ENCODE measurements at places on chromosomes 6 and 20.

- DNase-seq, result no peak
Observed at GRCh38 chr20:12414446-12415274, 497.0 kb downstream of the BTBD3 start.

GRCh38 chr6:149830731-149831307 is 33.3 kb downstream of the LRP11 start:
- DNase-seq, result peak; percentile 59

DNA sequence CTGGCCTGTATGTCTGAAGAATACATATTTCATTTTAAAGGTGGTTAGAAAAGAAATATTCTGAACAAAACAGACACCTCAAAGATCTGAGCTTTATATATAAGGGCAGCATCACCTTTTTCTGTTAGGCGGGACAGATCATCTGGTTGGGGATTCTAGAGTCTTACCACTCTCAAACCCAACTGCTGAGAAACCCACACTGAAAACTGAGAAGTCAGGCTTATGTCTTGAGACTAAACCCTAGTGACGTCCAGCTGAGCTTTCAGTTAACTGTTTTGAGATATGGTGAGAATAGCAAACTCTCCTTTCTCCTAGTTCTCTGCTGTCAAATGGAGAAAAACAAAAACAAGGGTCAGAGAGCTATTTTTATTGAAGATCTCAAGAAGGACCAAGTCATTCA is 63.7 kb upstream of the CCN6 start:
- DNase-seq, result no peak

DNA sequence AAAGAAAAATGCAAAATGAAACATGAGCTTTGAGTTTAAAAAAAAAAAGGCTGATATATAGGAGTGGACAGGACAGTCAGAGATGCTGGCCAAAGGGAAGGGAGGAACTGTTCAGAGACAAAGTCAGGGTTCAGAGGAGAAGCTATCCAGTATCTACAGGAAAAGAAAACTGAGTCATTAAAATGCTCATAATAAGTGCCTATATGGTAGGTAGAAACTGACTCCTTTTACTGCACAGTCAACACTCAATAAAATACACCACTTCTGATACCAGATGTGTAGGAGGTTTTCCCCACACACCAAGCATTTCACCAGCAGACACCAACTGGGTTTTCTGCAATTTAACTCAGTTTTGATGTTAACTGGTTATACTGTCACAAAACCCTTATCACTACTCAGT is 32.9 kb downstream of the FRK start:
- no peak for DNase-seq

GRCh38 chr20:23125159-23125558 is 39.0 kb upstream of the CD93 start:
- no peak for DNase-seq

DNA sequence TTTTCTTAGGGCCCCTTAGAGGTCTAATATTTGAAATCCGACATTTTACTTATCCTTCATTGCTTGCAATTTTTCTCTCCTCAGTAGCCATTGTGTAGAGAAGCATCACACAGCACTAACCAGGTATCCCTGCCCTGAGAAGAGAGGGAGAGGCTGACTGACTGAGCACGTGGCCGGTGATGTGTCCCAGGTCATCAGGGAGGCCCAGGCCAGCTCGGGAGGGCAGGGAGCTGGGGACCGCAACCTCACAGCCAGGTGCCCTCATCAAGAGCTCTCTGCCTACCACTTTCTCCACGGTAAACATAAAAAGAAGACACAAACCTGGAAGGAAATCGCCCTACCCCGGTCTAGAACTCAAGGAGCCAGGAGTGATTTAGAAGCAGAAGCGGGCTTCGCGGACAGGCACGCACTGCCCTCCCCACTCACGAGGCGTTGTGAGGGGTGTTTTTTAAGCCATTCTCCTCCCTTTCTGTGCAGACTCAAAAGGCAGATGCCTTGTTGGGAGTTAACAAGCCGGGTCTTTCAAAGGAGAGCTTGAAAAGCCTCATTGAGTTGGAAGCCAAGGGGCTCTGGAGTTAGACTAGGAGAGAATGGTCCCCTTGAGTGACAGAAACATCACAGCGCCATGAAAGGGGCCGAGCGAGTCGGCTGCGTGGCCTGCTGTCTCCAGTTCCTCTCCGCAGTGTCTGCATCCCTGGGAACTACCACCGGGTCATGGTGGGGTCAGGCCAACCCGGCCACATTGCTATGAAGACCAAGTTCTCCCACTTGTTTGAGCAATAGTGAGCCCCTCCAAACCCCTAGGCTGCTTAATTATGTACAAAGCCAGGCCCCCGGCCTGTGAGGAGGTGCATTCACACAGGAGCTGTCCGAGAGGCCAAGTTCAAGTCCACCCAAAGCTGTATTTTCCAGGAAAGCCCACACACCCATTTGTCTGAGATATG is 285.4 kb downstream of the CDH4 start:
- no peak for DNase-seq

GRCh38 chr6:134299236-134299635 is 18.7 kb downstream of the SGK1 start:
- no peak for DNase-seq

- DNase-seq, result no peak
Observed at GRCh38 chr6:111176038-111176759, 88.9 kb downstream of the SLC16A10 start.

DNA sequence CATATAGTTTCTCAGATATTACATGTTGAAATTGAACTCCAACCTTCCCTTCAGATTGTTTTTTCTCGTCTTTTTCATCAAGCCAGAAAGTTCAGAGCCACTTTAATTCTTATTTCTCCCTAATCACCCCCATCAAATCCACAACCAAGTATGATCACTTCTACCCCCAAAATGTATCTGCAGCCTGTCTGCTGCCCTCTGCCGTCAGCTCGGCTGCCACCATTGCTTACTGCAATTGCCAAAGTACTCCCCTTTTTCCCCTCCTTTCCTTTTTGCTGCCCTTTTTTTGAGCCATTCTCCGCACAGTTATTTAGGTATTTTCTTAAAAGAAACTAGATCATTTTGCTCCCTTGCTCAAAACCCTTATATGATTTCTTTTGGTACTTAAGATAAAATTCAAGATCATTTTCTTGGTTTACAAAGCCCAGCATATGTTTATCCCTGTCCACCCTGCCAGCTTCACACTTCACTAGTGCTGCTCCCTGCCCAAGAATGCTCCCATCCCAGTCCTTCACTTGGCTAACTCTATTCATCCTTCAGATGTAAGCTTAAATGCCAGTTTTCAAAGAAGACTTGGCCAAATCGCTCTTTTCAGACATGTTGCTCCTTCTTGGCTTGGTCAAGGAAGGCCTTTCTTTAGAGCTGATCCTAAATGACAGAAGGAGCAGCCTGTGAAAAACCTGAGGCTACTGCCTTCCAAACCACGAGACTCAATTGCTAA is 63.7 kb downstream of the SH3BGRL2 start:
- DNase-seq, result no peak

DNA sequence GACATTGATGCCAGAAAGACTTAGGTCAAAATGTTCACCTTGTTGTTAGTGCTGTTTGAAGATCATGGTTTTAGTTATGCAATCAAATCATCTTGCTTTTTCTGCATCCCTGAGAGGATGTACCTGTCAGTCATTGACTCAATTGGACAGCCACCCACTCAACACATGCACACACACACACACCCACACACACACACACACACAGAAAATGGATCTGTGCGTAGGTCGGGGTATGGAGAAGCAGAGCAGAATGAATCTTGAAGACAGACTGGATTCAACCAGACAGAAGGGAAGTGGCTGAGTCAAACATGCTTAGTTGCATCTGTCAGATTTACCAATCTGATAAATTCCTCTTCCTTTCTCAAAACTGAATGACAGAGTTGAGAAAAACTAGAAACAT is 19.1 kb upstream of the ZSCAN23 start:
- DNase-seq, result no peak

GRCh38 chr6:112920994-112921393 is 573.9 kb downstream of the RFPL4B start:
- peak; percentile 12 for DNase-seq

DNA sequence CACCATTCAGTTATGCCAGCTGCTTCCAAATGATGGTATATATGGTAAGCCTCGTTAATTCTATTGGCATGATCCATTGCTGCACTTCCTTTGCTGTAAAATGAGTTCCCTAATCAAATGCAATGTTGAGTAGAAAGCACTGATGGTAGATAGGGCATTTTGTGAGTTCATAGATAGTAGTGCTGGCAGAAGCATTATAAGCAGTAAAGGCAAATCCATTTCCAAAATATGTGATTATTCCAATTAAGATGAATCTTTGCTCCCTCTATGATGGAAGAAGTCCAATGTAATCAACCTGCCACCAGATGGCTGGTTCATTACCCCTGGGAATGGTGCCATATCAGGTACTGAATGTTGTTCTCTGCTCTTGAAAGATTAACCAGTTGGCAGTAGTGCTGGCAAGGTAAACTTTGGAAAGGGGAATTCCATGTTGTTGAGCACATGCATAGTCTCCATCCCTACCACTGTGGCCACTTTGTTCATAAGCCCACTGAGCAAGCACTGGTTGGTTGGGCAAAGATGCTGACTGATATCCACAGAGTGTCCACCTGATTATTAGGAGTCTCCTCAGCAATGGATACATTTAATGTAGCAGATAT is 5.6 kb upstream of the TBPL1 start:
- no peak for DNase-seq

DNA sequence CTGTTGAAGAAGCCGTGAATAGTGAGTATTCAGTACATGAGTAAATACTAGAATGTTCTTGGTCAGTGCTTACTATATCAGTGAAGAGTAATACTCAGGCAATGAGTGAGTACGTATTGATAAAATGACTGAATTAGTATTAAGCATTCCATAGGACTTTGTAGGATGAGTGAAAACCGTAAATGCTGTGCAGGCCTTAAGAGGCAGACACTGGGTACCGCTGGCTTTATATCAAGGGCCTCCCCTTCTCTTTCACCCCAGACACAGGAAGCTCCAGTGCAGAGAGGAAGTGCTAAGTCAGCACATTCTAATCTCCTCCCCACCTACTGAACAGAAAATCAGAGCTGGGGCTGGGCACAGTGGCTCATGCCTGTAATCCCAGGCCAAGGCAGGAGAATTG is 24.2 kb downstream of the POFUT1 start:
- peak; percentile 35 for DNase-seq

- no peak for DNase-seq
Observed at GRCh38 chr6:137772541-137773250, 94.4 kb upstream of the TNFAIP3 start.

DNA sequence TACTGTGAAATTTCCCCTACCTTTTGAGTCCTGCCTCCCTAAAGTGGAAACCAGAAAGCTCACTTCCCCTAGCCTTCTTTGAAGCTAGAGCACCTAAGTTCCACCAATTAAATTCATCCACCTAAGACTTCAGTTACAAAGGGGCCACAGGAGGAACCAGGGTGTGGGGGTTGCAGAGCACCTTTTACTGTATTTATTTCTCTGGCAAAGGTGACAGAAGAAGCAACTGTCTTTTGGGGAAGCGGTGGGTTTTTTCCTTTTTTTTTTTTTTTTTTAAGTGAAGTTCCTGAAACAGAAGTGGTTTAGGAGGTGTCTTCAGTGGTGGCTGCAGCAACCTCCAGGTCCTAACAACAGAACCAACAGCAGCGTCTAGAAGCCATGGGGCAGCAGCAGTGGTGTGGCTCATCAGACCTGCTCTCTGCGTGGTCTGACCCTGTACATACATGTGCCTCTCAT is 13.1 kb downstream of the PSMB9 start:
- DNase-seq, result no peak

DNA sequence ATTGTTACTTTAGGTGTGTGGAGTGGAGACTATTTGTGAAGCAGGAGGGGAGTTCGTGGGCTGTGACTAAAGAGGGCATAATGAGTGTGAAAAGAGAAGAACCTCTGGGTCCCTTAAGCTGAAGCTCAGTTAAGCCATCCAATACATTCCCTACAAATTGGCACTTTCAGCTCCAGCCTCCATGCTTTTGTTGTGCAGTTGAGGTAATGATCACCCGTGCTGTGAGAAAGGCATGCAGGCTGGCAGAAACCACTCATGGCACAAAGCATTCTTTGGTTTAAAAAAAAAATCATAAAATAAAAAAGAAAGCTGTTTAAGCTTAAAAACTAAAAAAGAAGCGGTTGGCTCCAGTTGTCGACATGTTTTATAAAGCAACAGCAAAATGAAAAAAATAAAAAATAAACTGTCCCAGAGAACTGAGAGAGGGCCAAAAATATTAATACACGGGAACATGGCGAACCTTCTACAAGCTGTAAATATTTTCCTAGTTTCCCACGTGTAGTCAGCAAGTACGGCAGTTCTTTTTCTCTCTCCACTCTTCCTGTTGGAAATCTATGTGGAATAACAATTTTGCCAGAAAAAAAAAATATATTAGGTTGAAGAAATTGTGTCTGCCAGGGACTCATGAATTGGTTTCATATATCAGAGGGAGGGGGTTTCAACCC is 82.2 kb downstream of the ANKRD60 start:
- DNase-seq, result no peak

DNA sequence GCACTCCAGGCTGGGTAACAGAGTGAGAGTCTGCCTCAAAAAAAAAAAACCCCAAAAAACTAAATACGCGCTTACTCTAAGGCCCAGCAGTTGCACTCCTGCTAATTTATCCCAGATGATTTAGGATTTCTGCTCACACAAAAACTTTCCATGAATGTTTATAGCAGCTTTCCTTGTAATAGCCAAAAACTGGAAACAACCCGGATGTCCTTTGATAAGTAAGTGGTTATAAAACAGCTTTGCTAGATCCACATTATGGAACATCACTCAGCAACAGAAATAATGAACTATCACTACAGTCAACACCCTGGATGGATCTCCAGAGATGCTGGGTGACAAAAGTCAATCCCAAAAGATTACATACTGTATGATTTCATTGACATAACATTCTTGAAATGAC is 220.4 kb upstream of the JARID2 start:
- peak; percentile 26 for DNase-seq

DNA sequence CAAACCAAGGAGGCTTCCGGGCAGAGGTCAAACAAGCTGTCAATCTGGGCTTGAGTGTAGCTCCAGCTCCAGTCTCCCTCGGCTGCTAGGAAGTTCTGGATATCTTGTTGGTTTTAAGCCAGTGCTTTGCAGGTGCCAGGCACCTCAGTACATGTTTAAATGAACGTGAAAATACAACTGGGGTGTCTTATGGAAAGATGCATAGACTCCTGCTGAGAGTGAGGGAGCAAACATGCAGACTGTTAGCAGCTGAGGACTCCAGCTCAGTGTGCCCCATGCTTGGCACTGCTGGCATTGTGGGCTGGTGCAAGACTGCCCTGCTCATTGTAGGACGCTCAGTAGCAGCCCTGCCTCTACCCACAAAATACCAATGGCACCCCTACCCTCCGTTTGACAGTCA is 28.5 kb downstream of the ERMARD start:
- no peak for DNase-seq

- no peak for DNase-seq
Observed at GRCh38 chr6:111784433-111784832, 88.8 kb downstream of the FYN start.

- DNase-seq, result no peak
Observed at GRCh38 chr6:15426395-15426794, 180.5 kb downstream of the JARID2 start.

DNA sequence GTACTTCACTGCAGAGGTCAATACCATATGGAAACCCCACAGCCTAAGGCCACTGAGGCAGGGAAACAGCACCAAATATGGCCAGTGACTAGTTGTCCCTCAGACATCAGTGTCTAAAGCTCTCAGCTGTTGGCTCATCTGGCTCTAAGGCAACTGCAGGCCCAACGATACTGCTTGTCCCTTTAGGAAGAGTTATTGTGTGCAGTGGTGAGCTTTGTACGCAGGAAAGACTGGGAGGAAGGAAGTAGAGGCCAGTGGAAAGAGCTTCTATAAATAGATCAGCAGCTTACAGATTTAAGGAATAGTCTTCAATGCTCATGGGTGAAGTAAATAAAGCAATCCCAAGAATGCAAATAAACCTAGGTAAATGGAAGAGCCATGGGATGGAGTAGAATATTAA is 29.3 kb downstream of the DNAAF9 start:
- DNase-seq, result no peak

- no peak for DNase-seq
Observed at GRCh38 chr20:62363920-62364851, 2.9 kb downstream of the LAMA5 start.
